ENCODE measurements at places on chromosomes 11 and 22. TPM values are rescaled to one million over a fixed set of nuclear protein-coding genes. Genes with fewer than 3 reads are reported as not detected.

GRCh38 chr11:97140885-97141494, 751.2 kb downstream of the JRKL start:
- no peaks in the 10 kb centered on the region for H3K36me3 ChIP-seq
- no peak for DNase-seq
- H3K27me3 ChIP-seq, result no peaks in the 10 kb centered on the region
- H3K27ac ChIP-seq, result no peak overlapping the region
- no peak overlapping the region for H3K4me3 ChIP-seq

GRCh38 chr22:33747576-33748180, 172.6 kb downstream of the LARGE1 start:
- no peak overlapping the region for H3K27ac ChIP-seq
- no peak for DNase-seq
- no peaks in the 10 kb centered on the region for H3K4me1 ChIP-seq
- no peaks in the 10 kb centered on the region for H3K36me3 ChIP-seq
- H3K4me3 ChIP-seq, result no peak overlapping the region
- H3K27me3 ChIP-seq, result no peaks in the 10 kb centered on the region

DNA sequence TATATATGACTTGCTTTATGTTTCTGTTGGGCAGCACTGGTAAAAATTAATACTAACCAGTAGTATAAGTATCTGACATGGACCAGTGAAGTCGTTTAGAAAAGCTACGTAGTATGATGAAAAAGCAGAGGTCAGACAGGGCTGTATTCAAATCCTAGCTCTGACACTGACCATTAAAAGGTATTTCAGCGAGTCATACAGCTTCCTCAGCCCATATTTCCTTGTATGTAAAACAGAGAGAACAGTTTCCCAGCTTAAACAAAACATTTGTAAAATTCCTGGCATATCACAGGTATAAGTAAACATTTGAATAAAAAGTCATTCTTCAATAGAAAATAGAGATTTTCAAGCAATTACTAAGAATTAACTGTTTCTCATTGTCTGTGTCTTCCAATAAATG, 4.2 kb downstream of the NOX4 start:
- H3K27me3 ChIP-seq, result peaks cover 8% of the 10 kb centered on the region
- no peak overlapping the region for H3K27ac ChIP-seq
- DNase-seq, result no peak
- no peaks in the 10 kb centered on the region for H3K4me1 ChIP-seq

- no peak overlapping the region for H3K4me3 ChIP-seq
- peaks cover 18% of the 10 kb centered on the region for H3K4me1 ChIP-seq
- H3K36me3 ChIP-seq, result no peaks in the 10 kb centered on the region
- H3K27me3 ChIP-seq, result no peaks in the 10 kb centered on the region
Measured at GRCh38 chr11:113075586-113076095, 114.4 kb downstream of the NCAM1 start.

DNA sequence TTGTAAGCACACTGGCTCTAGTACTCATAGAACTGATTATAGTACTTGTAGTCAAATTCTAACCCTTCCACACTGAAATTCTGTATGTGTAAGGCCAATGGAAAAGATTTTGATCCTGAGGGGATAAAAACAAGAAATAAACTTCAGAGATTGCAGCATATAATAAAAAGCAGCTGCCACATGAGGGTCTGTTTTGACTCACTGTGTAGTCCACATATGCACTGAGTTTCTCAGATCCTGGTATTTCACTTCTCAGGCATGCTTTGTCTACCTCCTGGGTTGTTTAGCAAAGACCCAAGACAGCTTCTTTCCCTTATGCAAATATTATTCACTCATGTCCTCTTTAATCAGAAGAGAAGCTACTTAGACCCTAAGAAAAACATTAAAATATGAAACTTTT, 71.1 kb upstream of the SLC5A12 start:
- no peaks in the 10 kb centered on the region for H3K36me3 ChIP-seq
- no peak for DNase-seq
- H3K27me3 ChIP-seq, result no peaks in the 10 kb centered on the region
- H3K27ac ChIP-seq, result no peak overlapping the region
- no peak overlapping the region for H3K4me3 ChIP-seq
- H3K4me1 ChIP-seq, result no peaks in the 10 kb centered on the region

Gene OR51I1
- total RNA-seq, result not detected

Gene ST3GAL4
- 40.7 TPM for total RNA-seq

- H3K27me3 ChIP-seq, result no peaks in the 10 kb centered on the region
- no peak for DNase-seq
- no peak overlapping the region for H3K4me3 ChIP-seq
- no peak overlapping the region for H3K27ac ChIP-seq
- H3K36me3 ChIP-seq, result no peaks in the 10 kb centered on the region
- H3K4me1 ChIP-seq, result no peaks in the 10 kb centered on the region
Measured at GRCh38 chr11:127199306-127199801, 198.8 kb upstream of the KIRREL3 start.

DNA sequence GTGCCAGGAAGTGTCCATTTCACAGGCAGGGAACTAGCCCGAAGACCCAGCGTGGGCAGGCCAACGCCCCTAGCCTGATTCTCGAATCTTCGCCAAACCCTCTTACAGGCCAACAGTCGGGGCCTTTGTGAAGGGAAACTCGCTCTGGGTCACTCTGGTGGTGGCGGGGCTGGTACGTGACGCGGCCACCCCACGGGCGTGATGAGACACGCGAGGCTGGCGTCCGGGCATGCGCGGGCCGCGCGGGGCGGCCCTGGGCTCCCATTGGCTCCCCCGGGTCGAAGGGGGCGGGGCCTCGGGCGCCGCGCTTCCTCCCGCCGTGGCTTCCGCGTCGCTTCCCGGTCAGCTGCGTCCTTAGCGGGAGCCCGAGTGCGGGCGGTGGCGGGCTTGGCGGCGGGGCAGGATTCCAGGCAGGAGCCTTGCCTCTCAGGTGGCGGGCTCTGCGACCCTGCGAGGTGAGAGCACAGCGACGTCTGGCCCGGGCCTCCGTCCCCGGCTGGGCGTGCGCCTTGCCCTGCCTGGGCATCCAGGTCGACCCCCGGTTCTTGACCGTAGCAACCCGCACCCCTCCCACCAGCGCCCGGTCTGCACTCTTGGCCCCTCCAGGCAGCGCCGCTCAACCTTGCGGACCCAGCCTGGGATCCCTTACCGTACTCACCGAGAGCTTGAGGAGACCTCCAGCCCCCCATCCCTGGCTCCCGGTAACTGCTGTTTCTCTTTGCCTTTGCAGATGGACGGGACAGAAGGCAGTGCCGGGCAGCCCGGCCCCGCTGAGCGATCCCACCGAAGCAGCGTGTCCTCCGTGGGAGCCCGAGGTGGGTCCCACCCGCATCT, at the start of gene FRMD8:
FRMD8 (plus strand) TSS at position 331 of the 834 bp plus-strand sequence; CDS start at position 731, 400 bp downstream.
- DNase-seq, result peak; percentile 98
- peaks cover 87% of the 10 kb centered on the region for H3K4me1 ChIP-seq
- H3K4me3 ChIP-seq, result peak within 1 kb of the TSS; percentile 80
- H3K36me3 ChIP-seq, result no peaks in the 10 kb centered on the region
- no peaks in the 10 kb centered on the region for H3K27me3 ChIP-seq

DNA sequence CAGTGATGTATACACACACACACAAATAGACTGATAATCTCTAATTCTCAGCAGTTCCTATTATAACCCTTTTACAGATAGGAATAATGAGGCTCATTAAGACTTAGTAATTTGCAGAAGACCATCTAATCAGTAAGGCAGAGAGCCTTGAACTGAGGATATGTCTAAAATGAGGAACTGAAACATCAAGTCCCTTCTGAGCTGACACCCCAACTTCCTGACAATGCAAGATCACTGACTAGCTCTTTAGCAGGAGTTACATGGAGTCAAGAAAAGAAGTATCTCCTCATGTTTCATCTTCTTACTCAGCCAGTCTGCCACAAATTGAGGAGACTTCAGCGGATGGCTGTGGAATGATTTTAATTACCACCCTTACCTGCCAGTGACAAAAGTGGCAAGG, 193.0 kb downstream of the MSANTD4 start:
- H3K27me3 ChIP-seq, result no peaks in the 10 kb centered on the region
- no peak overlapping the region for H3K4me3 ChIP-seq
- no peak for DNase-seq
- no peaks in the 10 kb centered on the region for H3K4me1 ChIP-seq
